Type B pancreatic cell (in vitro differentiated cells): ENCODE measurements at places on chromosomes 2 and 18. TPM values are rescaled to one million over a fixed set of nuclear protein-coding genes. Genes with fewer than 3 reads are reported as not detected.
A peak's percentile ranks its signal among the peaks of the same experiment; 100 is the strongest.

FHL2 gene
- total RNA-seq: 19.9 and 21.9 TPM in 2 replicates

FSHR gene
- not detected in 2 replicates for total RNA-seq

PLEK gene
- not detected in 2 replicates for total RNA-seq

DUSP2 gene
- total RNA-seq: 4.3 and 4.5 TPM in 2 replicates

DNA sequence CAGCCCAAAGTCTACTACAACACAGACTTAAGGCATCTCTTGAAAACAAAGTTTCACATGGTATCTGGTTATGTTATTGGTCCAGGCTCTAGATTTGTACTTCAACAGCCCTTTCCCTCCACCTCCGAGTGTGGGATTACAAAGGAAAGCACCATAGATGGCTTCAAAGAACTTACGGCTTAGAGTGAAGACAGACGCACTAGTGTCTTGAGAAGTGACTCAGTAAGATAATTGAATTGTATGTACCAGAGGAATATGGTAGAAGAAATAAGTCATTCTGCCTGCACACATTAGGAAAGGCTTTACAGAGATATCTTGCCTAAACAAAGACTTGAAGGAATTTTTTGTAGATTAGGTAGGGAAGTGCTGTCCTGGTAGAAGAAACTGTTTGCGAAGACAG, 392.3 kb upstream of the TNP1 start:
- no peak for DNase-seq

DNA sequence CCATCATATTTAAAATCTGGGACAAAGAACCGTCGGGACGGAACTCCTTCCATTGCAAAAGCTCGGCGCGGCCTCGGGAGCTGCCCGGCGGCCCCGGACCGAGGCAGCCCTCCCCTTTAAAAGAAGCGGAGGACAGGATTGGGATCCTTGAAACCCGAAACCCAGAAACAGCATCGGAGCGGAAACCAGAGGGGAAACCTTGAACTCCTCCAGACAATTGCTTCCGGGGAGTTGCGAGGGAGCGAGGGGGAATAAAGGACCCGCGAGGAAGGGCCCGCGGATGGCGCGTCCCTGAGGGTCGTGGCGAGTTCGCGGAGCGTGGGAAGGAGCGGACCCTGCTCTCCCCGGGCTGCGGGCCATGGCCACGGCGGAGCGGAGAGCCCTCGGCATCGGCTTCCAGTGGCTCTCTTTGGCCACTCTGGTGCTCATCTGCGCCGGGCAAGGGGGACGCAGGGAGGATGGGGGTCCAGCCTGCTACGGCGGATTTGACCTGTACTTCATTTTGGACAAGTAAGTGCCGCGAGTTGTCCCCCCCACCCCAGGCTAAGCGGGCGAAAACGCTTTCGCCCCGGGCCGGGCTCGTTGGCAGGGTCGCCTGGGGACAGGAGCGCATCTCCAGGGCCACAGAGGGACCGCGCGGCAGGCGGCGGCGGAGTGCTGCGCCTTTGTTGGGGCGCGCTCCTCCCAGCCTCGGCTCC, at the start of gene ANTXR1:
Gene ANTXR1, plus strand, starts transcription at position 38 of the 698 bp plus-strand sequence. Its CDS starts 321 bp downstream, at position 359.
- DNase-seq: peak; percentile 74

DNA sequence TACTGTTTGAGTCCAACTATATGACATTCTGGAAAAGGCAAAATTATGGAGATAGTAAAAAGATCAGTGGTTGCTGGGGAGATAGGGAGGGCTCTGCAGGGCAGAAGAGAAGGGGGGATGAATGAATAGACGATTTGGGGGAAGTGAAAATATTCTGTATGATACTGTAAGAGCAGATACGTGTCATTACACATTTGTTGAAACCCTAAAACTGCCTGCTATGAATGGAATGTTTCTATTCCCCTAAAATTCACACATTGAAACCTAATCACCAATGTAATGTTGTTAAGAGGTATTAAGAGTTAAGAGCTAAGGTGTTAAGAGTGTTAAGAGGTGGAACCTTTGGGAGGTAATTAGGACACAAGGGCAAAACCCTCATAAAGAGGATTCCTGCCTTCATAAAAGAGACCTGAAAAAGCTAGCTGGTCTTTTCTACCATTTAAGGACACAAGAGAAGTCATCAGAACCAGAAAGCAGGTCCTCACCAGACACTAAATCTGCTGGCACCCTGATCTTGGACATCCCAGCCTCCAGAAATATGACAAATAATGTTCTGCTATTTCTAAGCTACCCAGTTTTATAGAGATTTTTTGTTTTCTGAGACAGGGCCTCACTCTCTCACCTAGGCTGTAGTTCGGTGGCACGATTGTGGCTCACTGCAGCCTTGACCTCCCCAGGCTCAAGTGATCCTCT, 76.2 kb downstream of the ATAD2B start:
- DNase-seq: no peak

DNA sequence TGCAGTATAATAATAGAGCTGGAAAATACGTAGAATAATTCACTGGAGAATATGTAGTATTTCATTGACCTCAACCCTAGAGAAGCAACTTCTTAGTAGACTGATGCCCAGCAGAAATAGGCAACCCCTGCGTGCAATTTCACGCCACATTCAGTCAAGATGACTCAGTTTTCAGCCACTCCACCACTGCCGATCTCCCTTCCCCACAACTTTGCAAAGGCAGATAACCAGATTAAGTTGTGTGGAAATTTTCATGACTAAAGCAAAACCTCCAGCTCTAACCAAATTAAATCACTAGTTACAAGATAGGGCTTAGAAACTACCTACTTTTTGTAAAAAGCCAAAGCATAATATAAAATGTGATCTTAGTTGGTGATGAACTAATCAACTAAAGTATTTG, 63.3 kb upstream of the STK17B start:
- no peak for DNase-seq

DNA sequence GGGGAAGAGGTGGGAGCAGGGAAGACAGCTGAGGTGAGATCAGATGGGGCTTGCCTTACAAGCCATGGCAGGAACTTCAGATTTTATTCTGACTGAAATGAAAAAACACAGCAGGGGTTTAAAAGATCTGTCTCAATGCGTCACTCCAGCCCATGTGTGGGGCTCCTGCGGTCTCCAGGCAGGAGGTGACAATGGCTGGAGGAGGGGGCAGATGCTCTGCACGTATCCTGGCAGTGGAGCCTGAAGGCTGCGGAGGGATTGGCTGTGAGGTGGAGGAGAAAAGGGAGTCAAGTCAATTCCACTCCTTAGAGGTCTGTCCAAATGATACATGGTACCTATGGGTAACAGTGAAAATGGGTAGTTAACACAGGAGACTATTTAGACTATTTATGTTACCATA, 40.5 kb upstream of the KIDINS220 start:
- no peak for DNase-seq

DNA sequence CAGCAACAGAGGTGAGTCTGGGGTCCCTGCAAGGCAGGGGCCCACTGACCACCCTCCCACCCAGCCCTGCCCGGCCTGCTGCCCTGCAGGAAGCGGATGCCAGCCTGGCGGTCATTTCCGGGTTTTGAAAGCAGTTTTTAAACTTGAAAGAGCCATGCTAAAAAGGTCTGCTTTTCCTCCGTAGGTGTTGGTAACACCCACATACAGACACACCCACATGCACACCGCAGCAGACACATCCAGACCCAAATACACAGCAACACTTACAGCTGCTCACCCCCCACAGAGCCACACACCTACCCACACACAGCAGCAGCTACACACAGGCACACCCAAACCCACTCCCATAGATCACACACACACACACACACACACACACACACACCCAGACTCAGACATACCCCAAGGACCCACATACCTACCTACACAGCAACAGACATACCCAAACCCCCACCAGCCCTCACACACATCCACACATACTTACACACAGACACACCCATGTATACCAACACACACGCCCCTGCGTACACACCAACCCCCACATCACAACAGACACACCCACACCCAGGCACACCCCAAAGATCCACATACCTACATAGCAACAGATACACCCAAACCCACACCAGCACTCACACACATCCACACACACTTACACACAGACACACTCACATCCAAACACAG, 7.6 kb downstream of the ZFP36L2 start:
- DNase-seq: no peak

DNA sequence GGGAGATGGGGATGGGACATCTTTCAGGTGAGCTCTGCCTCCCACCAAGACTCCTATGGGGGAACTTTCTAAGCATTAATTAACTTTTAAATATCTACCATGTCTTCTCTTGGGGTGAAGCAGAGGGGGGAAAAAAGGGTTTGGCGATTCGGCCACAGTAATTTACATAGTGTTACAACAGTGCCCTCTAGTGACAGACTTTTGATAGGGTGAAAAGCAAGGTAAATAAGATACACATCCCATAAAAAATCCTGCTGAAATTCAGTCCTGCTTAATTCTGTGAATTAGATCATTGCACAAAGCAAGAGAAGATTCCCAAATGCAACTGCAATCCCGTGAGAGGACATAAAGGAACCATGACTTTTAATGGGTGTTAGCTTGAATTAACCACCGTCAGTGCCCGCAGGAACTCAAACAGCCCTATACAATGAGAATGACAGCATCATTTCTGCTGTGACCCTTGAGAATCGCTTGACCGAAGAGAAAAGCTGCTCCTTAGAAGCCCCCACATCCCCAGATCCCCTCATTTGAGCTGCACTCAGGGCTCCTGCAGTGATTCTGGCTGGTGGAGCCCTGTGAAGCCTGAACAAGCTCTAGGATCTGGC, 32.8 kb downstream of the FAM124B start:
- no peak for DNase-seq

DNA sequence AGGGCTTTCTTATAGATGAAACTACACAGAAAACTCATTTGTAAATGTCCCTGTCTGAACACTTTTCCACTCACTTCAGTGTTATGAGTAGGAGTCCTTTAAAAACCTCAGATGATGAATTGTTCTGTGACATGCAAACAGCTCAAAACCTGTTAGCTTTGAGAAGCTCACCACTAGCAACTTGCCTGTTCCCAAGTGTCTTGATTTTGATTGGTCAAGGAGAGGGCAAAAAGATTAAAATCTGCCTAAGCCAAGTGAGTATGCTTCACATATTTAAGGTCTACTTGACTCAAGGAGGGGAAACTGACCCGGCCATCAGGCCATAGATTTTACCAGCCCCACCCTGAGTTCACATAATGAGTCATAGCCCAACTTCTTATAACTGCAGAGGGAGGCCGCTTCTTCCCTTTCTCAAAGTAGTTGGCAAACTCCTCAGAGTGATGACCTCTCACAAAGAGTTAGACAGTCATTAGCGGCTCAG, 45.2 kb upstream of the MEIS1 start:
- no peak for DNase-seq

- no peak for DNase-seq
Observed at GRCh38 chr2:216495656-216496055, 3.0 kb upstream of the RPL37A start.

DNA sequence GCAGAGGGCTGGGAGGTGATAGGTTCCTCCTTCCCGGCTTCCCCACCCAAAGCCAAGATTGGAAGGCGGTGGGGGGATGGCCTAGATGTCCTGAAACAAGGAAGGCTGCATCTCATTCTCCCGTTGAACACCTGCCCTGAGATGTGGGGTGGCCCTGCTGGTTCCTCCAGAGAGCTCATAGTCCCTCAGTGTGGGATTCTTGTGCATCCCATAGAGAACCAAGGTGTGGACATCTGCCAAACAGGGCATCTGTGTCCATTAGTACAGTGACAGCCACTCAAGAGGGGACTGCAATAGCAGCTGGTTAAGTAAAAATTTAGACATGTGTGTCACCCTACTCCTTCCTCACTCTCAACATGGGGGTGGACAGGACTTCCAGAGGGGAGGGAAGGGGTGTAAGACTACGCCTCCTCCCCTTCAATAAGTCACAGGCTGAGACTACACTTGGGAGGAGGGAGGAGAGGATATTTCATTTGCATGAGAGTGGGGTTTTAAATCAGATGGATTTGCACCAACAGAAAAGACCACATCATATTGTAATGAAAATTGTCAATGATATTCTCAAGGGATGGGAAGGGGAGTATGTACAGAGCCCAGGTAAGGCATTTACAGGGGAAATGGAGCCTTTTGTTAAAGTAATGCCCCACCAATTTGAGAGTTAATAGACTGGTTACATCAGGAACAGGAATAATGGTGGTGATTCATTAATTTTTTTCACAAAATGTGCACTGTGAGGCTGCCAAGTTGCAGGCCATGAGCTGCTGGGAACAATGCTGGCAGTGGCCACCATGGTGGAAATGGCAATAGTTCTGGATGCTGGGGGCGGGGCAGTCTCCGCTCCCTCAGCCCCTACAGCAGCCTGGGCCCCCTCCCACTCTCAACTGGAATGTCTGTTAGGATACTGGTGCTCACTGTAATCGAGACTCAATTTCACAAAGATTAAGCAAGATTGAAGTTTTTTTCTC, 80.6 kb downstream of the TEX51 start:
- DNase-seq: no peak
